Right renal pelvis (tissue), 4 donors: ENCODE measurements at places on chromosomes 16 and 17. TPM values are rescaled to one million over a fixed set of nuclear protein-coding genes. Genes with fewer than 3 reads are reported as not detected.

- DNase-seq, result no peak
Measured at GRCh38 chr17:12553625-12554024, 112.1 kb upstream of the MYOCD start.

DNA sequence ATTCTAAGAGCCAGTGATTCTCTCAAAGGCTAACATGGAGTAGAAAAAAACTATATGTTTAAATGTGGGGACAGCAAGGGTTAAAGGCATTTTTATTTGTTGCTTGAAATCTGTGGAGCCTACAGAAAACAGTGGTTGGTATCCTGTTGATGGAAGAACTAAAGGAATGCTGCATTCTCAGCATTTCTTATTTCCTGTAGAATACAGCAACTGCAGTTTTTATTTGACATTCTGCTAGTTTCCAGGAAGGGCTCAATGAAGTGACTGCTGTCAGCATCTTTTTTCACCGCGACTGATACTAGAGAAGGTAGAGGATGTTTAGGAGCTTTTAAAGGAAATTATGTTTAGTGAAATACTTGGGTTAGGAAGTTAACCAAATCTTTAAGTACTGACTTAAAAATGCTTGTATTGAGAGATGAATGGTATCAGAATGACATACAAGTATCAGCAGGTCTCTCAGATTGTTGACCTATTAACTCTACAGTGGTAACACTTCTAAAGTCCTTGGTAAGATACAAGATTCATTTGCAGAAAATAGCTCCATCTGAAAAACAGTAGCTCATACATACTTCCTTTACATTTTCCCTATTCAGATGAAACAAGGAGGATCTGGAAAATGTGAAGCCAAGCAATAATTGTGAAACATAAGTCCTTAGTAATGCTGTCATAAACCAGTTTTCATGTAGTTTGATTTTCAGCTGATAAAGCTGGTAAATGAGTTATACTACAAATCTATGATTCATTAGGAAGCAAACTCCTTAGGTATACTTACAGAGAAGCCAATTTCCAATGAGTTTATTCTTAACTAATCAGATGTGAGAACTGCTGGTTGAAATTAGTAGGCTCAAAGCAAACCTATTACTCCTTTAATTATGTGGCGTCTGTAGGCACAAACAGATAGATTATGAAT lies 15.2 kb downstream of the CLTC start:
- no peak for DNase-seq

- DNase-seq, result no peak
Measured at GRCh38 chr16:89368604-89369249, 121.6 kb downstream of the ANKRD11 start.

DNA sequence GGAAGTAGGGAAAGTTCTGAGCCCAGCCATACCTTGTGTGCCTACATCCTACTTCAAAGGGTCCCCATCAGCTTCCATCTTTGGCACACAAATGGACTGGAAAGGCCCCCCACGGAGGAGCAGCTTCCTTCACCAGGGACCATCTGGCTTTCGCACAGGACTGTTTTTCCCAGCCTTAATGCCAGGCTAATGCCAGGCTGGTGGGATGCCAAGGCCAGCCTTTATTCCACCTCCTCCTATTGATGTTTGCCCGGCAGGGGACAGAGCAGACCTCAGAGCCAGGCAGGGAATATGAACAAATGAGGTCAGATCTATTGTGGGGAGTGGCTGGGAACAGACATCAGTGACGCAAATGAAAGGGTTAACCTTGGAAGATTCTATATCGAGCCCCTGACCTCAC lies 5.7 kb downstream of the GPR179 start:
- no peak for DNase-seq

GRCh38 chr16:76518781-76519180 lies 241.6 kb downstream of the CNTNAP4 start:
- DNase-seq, result no peak

- DNase-seq, result no peak
Measured at GRCh38 chr16:80317599-80318037, 223.2 kb upstream of the DYNLRB2 start.

- DNase-seq, result no peak
Measured at GRCh38 chr16:4200000-4200780, 41.7 kb downstream of the SRL start.

- DNase-seq, result no peak
Measured at GRCh38 chr17:27543958-27544349, 87.0 kb upstream of the LGALS9 start.

DNA sequence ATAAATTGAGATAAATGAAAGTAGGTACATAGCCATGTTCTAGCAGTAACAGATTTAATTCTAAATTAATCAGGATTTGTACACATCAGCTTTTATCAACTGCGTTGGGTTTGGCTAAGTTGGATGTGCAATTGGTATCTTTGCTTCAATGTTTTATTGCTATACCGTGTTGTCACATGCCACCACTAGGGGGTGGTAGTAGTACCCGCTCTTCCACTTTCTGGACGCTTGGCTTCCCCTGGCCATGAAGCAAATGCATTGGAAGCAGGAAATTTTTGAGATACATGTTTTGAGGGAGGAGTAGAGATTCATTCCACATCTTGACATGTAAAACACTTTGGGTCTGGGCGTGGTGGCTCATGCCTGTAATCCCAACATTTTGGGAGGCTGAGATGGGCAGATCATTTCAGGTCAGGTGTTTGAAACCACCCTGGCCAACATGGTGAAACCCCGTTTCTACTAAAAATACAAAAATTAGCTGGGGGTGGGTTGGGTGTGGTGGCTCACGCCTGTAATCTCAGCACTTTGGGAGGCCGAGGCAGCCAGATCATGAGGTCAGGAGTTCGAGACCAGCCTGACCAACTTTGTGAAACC lies 58.6 kb downstream of the EMP2 start:
- DNase-seq, result peak; percentile 63

DNA sequence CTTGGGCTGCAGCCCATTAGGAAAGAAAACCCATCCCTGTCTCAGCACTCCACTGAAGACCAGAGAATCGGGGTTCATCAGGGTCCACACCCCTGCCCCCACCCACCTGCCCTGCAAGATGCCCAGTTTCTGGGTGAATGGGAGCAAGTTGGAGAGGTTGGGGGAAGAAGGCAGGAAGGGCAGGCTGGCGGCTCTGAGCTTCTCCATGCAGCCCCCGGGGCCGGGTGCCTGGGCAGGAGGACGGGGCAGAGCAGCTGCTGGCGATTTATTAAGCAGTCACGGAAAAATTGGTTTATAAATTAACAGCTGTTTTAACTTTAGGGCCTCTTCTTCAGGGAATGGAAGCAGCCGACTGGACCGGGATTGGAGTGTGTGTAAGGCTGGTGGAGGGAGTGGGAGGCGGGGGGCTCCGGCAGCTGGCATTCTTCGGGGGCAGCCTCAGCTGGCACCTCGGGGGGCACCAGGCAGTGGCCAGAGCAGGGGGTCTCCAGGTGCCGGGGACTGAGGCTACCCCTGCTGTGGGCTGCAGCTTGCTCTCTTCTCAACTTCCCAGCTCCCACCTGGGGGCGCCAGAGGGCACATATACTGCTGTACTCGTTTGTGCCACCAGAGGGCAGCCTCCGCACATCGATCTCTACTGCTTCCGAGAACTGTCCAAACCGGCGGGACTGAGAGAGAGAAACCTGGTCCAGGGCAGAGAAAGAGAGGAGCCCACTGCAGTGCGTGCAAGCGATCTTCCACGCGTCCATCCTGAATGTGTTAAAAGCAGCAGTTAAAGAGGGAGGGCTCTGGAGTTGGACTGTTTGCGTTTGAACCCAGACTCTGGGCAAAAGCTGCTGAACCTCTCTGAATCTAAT lies 5.0 kb upstream of the PPP1R1B start:
- DNase-seq, result peak; percentile 87

GRCh38 chr17:65402513-65403496 lies 158.6 kb downstream of the AXIN2 start:
- no peak for DNase-seq

GRCh38 chr17:77793146-77793970 lies 165.1 kb upstream of the TNRC6C start:
- no peak for DNase-seq

The CES5A gene
- polyA plus RNA-seq, result 0.37 TPM

GRCh38 chr17:68356949-68357455 lies 65.7 kb downstream of the ARSG start:
- no peak for DNase-seq

- DNase-seq, result no peak
Measured at GRCh38 chr17:79214459-79214858, 139.8 kb downstream of the ENGASE start.

The PHLPP2 gene
- polyA plus RNA-seq, result 10.0 TPM

The GPRC5C gene
- polyA plus RNA-seq, result 145 TPM

The CD300H gene
- not detected for polyA plus RNA-seq

DNA sequence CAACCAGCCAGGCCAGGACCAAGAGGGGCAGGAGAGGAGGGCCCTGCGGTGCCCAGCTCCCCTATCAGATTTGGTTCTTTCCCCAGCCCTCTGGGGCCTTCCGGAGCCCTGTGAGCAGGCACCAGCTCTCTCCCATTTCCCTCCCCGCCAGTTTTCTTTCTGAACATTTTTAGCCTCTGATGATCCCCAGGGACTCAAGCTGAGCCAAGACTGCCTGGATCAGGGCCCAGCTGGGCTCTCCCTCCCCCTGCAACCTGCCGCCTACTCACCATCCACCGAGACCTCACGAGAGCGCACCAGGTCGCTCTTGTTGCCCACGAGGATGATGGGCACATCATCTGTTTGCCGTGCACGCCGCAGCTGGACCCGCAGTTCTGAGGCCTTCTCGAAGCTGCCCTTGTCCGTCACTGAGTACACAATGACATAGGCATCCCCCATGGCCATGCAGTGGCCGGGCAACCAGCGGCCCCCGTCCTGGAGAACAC lies 2.0 kb downstream of the RRAD start:
- no peak for DNase-seq

- no peak for DNase-seq
Measured at GRCh38 chr17:70314506-70314905, 145.2 kb downstream of the KCNJ2 start.

- no peak for DNase-seq
Measured at GRCh38 chr16:23874613-23875294, 39.0 kb downstream of the PRKCB start.

The NOD2 gene
- 0.30 TPM for polyA plus RNA-seq

GRCh38 chr17:8186446-8186786 lies 3.6 kb downstream of the BORCS6 start:
- DNase-seq, result no peak

- DNase-seq, result no peak
Measured at GRCh38 chr17:62855156-62855555, 47.0 kb upstream of the MARCHF10 start.

- DNase-seq, result no peak
Measured at GRCh38 chr16:57609541-57610401, 18.7 kb upstream of the ADGRG1 start.

- DNase-seq, result no peak
Measured at GRCh38 chr16:20504418-20504817, 53.1 kb downstream of the ACSM2A start.

The SF3B3 gene
- 365 TPM for polyA plus RNA-seq

DNA sequence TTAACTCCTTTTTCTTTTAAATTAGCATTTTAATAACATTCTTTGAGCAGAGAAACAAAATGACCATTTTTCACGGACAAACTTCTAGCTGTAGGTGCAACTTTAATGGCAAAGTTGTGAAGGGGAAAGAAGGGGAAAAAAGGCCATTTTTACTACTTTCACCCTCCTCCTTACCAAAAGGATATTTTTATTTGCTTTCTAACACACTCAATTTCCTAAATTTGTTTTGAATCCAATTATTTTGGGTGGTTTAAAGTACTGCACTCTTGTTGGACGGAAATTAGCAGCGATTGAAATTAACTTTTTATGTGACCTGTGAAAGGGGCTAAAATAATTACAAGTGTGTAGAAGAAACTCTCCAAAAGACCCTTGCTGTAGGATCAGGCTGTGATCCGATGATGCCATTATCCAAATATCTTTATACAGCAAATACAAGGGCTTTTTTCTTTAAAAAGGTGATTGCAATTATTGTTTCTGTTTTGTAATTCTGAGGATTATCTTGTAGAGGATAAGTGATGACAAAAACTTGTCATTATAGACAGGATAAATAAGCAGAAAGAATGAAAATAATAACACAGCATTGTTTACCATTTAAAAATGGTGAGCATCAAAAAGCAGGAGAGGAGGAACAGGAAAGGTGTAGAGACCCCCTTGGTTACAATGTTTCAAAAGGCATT lies 42.4 kb downstream of the SNX11 start:
- DNase-seq, result no peak

The MYH1 gene
- polyA plus RNA-seq, result 0.05 TPM

The ZNF747 gene
- 10.6 TPM for polyA plus RNA-seq

The MT1M gene
- polyA plus RNA-seq, result 0.17 TPM

DNA sequence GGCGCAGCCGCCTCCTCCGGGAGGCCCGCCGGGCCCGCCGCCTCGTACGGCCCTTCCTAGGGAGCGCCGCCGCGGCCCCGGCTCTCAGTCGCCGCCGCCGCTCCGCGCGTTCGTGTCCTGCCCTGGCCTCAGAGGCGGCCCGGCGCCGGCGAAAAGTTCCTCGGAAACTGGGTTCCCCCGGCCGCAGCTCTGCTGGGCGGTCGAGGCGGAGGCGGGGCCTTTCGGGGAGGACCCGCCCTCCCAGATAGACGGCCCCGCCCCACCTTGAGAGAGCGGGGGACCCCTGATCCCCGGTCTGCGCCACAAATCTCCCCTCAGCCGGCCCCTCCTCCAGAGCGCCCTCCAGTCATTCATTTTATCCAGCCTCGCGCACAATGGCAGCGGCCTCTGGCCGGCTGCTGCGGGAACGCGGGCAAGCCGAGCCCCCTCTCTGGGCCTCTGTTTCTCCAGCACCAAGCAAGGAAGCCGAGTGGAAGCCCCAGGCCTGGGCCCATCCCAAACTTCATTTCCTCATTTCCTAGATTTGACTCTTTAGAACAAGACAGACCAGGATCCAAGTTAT lies at the start of gene SREBF1:
SREBF1 (minus strand) TSS at position 169 of the 562 bp plus-strand sequence. CDS start 169 bp downstream, outside the sequence.
- no peak for DNase-seq

DNA sequence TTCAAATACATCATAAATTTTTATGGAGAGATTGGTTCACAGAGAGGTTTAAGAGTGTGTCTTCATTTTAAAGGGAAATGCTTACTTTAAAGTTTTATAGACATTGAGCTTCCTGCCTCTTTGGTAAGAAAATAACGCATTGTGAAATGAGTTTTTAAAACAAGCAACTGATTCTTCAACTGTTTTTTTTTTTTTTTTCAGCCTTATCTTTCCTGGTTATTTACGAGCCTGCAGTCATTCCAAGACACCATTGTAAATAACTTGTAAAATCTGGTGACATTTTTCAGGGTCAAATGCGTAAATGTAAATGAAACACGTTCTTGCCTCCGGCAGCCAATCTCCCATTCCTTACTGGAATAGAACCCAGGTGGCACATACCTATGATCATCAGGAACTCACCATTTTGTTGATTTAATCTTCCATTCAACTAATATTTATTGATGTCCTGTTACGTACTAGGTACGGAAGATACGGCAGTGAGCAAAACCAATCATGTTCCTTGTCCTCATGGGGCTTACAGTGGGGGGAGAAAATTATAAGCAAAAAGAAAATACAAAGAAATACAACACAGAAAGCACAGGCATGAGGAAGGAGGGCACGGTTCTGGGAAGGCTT lies 33.2 kb upstream of the CDYL2 start:
- DNase-seq, result no peak
